ENCODE measurements at places on chromosomes 2 and 18. TPM values are rescaled to one million over a fixed set of nuclear protein-coding genes. Genes with fewer than 3 reads are reported as not detected.

DNA sequence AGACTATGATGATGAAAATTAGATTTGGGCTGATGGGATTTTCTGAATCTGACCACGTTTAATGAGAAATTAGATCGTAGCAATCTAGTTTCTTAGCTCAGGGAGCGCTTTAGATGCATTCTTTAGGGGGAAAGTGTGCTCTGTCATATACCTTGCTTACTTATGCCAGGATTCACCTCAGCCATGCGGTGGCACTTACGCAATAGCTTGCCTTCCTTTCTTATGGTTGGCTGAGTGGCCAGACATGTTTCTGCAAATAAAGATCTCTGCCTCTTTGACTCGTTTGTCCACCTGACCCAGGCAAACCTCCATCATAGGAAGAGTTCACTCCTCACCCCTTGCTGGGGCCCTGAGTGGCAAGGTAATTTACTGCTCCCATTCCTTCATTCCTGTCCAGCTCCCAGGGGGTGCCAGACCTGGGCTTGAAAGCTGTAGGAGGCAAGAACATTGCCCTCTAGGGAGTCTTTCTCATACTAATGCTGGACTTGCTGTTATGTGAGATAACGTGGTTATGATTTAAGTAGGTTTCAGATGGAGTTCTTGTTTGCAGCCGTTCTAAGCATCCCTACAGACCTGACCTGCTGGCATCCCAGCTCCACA is 57.1 kb downstream of the FBLN7 start:
- no peaks in the 10 kb centered on the region for H3K36me3 ChIP-seq
- no peaks in the 10 kb centered on the region for H3K27me3 ChIP-seq
- H3K27ac ChIP-seq = no peak overlapping the region
- no peaks in the 10 kb centered on the region for H3K4me1 ChIP-seq

CFC1 gene
- total RNA-seq = 0.38 TPM

LOXHD1 gene
- 2.7 TPM for total RNA-seq

GRCh38 chr2:177573120-177573519 is 180.5 kb downstream of the AGPS start:
- no peaks in the 10 kb centered on the region for H3K36me3 ChIP-seq
- H3K27me3 ChIP-seq = no peaks in the 10 kb centered on the region
- no peak overlapping the region for H3K27ac ChIP-seq
- no peaks in the 10 kb centered on the region for H3K4me1 ChIP-seq
- H3K4me3 ChIP-seq = no peak overlapping the region
- no peak for DNase-seq

DNA sequence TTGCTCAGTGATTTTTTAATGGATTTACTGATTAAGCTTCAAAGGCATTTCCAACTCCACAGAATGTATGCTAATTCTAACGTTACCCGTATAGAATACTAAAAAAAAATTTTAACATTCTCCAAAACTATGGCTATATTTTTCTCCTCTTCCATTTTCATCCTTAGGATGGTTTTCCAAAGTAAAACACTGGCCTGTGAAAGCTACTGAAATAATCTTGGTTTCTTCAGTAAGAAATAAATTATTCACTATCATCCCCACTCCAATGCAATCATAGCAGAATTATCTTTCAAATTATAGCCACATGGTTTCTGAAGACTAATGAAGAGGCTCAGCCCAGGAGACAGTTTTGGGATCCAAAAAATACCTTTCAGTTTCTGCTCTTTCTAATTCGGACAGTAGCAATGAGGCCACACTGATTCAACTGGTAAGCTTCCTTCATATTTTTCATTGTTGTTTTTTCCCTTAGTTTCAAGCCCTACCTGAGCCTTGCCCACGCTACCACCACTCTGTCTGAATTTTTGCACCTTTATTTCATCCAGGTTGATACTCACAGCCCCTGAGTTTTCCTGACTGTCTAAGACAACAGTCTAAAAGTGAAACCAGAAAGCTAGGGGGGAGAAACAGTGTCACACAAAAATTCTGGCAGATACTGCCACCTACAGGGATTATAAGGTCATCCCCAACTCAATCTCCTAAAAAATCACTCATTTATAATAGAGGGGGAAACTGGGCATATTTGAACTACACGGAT is 887.9 kb downstream of the NRXN1 start:
- no peak for DNase-seq
- H3K4me3 ChIP-seq = peak overlapping the region; percentile 37
- H3K36me3 ChIP-seq = no peaks in the 10 kb centered on the region
- H3K27ac ChIP-seq = no peak overlapping the region

SH2D6 gene
- total RNA-seq = 1.0 TPM

VWA3B gene
- total RNA-seq = 0.17 TPM

All from upper lobe of right lung (tissue), 1 donor.